ENCODE measurements at places on chromosomes 5 and 9.

DNA sequence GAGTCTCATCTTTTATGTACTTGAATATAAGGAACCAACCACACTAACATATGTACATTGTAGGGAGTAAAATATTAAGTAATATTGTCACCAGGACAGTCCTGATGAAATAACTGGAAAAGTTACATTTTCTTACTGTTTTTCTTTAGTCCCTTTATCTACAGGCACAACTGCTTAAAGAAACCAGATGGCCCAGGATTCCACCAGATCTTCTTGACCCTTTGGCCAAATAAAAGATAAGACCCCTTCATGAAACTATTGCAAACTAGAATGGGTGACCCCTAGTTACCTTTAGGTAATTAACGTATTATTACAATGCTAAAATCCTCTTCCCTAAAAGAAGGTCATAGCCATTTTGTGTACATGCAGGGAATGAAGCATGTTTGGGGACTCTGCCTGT, 106.3 kb upstream of the FTMT start:
- no peak for DNase-seq

DNA sequence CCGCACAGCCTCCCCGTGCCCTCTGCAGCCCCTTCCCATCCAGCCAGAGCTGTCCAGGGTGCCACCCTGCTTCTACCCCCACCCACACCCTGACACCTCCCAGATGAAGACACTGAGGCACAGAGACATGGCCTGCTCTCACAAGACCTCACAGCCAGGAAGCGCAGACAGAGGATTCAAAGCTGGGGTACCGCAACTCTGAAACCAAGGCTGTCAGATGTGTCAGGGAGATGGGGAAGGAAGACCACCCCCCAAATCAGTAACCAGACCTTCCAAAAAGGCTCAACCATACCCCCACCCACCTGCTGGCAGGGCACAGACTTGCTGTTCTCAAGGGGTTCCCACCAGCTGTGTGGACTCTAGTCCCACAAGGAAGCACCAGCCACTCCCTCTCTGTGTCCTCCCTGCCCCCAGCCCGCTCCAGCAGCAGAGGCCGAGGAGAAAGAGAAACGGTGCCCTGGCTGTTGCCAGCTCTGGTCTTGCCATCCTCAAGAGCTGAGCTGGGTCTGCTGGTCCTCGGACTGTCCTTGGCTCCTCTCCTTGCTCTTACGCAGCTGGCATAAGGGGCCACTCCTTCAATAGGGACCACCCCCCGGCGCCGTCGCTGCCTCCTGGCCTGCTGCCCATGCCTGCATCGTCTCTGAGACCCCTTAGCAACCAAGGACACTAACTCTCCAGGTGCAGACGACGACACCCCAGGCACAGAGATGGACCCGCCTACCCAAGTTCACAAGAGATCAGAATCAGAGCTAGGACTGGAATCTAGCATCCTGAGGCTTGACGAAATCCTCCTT, 699 bp downstream of the AKNA start:
- DNase-seq = no peak

DNA sequence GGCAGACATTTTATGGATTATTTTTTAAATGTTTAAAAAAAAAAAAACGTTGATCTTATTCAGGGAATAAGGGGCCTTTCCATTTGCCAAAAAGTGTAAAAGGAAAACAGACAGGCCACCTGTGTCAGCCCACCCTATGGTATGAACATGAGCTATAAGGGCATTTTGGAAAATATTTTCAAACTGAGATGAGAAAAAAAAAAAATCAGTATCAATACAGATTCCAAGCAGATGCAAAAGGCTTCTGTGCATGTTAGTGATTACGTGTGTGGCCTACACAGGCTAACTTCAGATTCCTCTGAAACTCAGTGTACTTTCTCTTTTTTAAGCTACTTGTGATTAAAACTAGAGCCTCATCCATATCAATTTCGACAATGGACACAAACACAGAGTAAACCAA, 189.9 kb downstream of the BNC2 start:
- DNase-seq = no peak

DNA sequence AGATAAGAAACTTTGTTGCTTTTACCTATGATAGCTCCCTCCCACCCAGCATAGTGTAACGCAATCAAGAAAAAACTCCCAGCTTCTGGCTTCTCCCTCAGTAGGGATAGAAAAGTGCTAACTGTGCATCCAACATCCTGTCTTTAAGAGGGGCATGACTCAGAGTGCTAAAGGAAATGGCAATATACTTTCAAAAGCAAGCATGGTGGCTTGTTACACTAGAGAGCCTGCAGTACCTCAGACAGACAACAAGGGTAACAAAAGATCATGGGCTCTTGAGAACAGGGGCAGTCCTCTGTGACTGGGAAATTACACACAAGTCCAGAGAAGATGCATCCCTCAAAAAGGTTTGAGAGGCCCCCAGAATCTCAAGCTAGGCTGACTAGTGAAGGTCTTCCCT, 37.8 kb downstream of the PRELID2 start:
- no peak for DNase-seq

- DNase-seq = no peak
Measured at GRCh38 chr5:181198905-181199519, 6.0 kb downstream of the TRIM7 start.

DNA sequence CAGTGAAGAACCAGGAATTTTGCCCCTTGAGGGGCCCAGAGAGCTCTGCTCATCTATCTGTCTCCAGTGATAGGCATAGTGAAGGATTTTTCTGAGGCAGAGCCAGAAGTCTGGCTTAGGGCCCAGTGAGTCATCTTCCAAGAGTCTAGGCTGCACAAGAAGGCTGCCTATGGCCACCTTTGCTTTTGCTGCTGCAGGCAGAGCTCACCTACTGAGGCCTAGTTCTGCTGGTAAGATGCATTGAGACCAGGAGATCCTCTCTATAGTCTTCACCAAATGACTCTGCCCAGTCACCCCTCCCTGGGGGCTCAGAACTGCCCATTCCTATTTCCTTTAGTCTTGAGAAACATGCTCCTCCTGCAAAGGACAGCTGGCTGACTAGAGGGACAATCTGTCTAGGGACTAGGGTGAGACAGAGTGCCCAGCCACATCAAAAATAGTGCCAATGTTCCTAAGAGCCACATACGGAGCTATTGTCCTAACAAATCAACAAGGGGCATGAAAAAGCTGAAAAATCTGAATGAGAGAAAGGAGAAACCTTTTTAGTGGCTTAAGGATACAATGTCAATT, 40.3 kb upstream of the CDKN2AIPNL start:
- DNase-seq = no peak

All from bone marrow (tissue), 2 donors.